Endothelial cell (in vitro differentiated cells): ENCODE measurements at places on chromosomes 16 and 17.

GRCh38 chr16:21953541-21953902 is 361 bp downstream of the UQCRC2 start:
- peak; percentile 47 for DNase-seq

DNA sequence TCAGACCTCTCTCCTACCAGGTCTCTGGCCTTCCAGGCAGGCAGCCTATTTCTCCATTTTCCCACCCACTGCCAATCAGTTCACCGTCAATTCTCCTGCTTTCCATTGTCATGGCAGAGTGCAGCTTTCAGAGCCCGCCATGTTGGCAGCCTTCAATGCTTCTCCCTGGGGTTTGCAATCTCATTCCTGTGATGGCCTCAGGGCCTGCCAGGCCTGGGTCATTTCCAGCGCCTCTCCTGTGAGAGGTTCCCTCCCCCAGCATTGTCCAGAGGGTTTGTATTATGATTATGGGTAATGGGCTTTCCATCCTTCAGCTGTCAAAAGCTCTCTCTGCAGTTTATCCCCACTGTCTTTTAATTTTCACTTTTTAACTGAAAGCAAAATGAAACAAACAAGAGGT is 716.6 kb upstream of the CDH8 start:
- no peak for DNase-seq

DNA sequence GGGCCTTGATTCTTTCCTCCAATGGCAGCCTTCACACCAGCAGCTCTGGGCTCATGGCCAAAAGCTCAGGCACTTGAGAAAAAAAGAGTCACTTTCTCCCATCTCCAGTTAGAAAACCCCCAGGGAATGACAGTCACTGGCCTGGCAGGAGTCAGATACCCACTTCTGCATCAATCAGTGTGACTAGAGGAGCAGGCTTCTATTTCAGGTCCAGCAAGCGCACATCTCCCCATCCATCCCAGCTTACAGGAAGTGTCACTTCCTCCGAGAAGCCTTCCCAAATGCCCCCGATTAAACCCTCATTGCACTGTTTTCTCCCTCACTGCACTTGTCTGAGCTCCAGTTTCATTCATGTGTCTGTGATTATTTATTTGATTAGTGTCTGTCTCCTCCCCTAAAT is 30.4 kb upstream of the CCL1 start:
- no peak for DNase-seq

DNA sequence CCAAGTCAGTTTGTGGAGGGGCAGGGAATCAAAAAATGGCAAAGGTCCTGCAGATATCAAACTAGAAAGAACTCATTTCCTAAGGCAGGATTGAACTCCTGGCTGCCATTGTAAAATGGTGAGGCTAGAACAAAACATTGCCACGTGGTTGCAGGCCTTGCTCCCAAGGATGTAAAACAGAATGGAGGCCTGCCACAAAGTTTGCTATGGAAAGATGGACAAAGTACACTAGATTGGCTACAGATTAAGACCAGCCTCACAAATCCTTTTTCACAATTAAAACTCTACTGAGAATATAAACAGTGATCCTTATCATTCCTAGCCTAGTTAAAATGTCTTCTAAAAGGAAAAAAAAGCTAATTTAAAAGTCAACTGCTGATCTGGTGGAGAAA is 30.9 kb downstream of the PHKB start:
- DNase-seq = no peak

GRCh38 chr17:29383686-29384085 is 6.5 kb upstream of the TAOK1 start:
- DNase-seq = no peak

GRCh38 chr17:69535016-69535570 is 120.6 kb downstream of the MAP2K6 start:
- no peak for DNase-seq

GRCh38 chr17:36934144-36934691 is 3.1 kb upstream of the LHX1 start:
- DNase-seq = no peak

DNA sequence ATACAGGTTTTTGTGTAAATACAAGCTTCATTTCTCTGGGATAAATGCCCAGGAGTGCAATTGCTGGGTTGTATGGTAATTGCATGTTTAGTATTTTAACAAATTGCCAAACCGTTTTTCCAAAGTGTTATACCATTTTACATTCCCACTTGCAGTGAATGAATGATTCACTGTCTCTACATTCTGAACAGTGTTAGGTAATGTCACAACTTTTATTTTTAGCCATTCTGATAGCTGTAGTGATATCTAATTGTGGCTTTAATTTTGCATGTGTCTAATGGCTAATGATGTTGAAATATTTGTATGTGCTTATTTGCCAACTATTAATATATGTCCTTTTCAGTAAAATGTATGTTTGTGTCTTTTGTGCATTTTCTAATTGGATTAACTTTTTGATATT is 156.9 kb upstream of the CES5A start:
- DNase-seq = no peak

DNA sequence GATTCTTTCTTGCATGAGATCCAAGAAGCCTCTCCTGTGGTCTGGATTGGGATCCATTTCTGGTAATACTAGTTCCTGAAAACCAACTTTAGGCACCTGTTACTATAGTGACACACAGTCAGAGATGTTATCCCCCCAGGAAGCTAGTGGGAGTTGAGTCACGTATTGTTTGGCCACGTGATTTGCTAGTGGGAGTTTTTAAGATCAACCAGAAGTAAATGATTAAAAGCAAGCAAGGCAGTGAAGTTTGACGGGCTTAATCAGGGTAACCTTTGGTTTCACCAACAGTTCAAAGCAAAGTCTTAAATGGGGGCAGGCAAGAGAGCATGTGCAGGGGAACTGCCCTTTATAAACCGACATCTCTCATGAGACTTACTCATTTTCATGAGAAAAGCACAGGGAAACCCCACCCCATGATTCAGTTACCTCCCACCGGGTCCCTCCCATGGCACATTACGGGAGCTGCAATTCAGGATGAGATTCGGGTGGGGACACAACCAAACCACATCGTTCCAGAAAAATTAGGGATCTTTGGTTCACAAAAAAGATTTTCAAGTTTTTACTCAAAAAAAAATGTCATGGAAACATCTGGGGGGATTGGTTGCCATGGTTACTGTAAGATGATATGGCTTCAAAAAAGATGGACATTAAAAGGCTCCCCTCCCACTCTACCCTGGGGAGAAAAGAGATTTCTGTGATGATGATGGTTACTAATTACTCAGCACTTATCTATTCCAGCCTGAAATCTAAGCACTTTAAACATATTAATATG is 483.1 kb upstream of the ERCC4 start:
- no peak for DNase-seq

GRCh38 chr17:46942441-46943217 is 19.7 kb downstream of the GOSR2 start:
- DNase-seq = peak; percentile 83

- DNase-seq = no peak
Observed at GRCh38 chr17:45293413-45294211, 23.2 kb downstream of the MAP3K14 start.

DNA sequence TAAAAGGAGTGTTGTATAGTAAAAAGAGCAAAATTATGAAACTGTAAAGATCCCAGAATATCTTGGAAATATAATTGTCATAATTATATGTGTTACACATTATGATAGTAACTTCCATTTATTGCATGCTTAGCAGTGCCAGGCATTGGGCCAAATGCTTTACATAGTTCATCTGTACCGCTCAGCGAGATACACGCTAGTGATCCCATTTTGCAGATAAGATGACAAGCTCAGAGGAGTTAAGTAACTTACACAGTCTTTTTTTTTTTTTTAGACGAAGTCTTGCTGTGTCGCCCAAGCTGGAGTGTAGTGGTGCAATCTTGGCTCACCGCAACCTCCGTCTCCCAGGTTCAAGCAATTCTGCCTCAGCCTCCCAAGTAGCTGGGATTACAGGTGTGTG is 6.8 kb upstream of the EZH1 start:
- DNase-seq = no peak
